ENCODE measurements at places on chromosomes 6 and 20.

DNA sequence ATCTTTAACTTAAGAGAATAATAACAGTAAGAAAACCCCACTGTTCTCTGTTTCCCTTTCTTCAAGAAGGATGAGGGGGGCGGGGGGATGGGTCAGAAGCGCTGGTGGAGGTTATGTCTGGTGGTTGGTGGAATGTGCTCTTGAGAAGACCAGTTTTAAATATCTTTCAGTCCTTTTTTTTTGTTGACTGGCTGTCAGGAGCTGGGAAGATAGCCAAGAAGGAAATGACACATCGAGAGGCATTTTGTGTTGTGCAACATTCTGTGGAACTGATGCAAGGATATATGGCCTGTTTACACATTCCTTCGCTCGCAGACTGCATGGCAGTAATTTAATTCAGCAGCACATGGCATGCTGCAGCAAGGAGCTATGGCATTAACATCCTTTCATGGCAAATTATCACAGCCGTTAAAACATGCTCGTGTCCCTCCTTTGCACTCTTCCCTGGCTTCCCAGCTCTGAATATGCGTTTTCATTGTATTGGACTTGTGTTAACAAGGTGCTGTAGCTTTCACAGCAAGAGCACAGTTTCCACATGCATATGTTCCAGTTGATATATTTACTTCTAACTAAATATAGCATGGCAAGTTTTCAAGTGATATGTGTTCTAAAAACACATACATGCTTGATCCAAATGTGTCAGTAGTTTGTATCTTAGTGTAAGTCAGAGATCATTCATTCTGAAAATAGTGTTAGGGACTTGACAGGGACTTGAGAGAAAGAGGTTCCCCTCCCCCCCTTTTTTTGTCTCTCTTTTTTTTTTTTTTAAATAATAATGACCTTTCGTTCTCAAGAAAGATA lies 68.2 kb upstream of the SUPT3H start:
- no peak for DNase-seq

- DNase-seq = peak; percentile 90
Measured at GRCh38 chr6:28399350-28400121, at the start of gene ZSCAN12. ZSCAN12 (minus strand) TSS chr6:28399747; CDS start chr6:28398405, 1,342 bp downstream.

- DNase-seq = no peak
Measured at GRCh38 chr20:11958855-11959254, 41.2 kb downstream of the BTBD3 start.

DNA sequence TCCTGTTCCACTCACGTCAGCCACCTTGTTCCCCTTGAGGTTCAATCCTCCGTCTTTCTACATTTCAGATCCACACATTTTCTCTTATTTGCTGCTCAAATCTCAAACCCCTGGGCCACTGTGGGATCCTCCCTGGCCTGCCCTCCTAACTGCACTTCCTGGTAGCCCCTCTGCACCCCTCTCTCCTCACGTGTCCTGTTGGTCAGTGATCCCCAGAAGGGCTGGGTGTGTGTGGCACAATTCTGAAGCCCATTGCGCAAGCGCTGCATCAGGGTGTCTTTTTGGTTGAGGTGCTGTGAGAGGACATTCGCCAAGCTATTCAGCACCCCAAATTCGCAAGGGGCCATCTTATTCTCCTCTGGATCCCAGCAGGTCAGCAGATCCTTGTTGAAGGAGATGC lies 2.3 kb downstream of the HLA-DMB start:
- no peak for DNase-seq

- no peak for DNase-seq
Measured at GRCh38 chr6:71254323-71254722, 34.3 kb upstream of the OGFRL1 start.

DNA sequence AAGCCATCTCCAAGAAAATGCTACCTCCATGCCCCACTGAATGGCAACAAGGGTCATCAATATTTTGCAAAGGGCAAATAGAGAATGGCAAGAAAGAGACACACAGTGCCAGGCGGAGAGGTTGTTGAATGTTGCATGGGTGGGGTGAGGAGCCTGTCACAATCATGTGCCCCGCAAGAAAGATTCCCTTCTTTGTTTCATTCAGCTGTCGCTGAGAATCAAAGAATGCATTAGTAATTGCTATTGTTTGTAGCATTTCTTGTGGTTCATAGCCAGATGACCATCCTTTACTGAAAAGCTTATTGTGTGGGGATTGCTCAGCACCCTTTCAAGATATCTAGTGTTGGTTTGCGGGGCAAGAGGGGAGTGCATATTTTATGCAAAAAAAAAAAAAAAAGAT lies 166.5 kb upstream of the QKI start:
- no peak for DNase-seq

DNA sequence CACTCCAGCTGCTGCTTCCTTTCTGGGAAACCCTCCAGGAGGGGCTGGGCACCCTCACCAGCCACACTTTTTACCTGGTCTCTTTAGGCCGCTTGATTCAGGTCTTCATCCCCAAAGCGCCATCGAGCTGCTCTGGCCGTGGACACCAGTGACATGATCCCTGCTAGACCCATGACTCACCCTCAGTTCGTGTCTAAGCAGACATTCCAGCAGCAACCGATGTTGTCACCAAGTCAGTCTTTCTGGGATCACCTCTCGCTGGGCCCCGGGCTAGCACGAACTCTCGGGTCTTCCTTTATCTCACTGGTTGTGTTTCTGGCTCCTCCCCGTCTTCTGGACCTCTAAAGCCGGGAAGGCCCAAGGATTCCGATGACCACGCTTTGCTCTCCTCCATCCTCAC lies 43.0 kb upstream of the GPR31 start:
- no peak for DNase-seq

DNA sequence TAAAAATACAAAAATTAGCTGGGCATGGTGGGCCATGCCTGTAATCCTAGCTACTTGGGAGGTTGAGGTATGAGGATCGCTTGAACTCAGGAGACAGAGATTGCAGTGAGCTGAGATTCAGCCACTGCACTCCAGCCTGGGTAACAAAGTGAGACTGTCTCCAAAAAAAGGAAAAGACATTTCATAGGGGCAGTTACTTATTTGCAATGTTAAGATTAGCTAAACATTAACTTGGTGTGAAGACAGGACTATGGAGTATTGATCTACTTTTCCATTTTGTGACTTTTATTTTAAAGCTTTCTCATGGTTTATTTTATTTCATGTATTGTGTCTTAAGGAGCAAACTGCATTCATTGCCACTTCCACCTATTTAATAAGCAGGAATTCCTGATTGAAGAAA lies 153.0 kb downstream of the UTRN start:
- no peak for DNase-seq

DNA sequence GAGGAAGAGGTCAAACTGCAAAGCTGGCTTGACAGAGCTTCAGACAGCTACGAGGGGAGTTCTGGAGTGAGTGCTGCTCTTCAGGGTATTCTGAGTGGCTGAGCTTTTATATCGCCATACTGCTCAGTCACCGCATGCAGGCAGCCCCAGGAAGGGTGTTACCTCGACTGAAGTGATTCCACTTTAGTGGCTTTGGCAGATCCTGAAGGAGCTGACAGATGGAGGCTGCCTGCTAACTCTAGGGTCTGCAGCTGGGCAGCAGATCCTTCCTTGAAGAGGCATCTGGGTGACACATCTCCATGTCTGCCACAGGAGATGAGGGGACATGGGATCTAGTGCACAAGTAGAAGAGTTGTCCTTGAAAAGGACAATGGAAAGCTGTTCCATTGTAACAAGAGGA lies 3.7 kb upstream of the DEK start:
- DNase-seq = no peak

GRCh38 chr20:47493175-47493962 lies 8.3 kb upstream of the NCOA3 start:
- peak; percentile 71 for DNase-seq

DNA sequence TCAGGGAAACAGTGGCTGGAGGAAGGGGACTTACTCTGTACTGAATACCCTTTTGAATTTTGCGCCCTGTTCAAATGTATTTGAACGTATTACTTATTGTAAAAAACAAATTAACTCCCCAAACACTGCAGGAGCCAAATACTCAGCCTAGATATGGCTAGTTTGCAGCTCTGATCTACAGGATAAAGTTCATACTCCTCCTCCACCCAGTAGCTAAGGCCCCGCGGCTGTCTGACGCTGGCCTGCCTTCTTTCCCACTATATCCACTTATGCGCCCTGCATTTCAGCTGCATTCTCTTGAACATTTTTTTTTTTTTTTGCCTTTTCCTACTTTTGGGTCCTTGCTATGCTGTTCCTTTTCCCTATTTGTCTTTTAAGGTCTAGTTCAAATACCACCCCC lies 6.5 kb downstream of the GSS start:
- no peak for DNase-seq

DNA sequence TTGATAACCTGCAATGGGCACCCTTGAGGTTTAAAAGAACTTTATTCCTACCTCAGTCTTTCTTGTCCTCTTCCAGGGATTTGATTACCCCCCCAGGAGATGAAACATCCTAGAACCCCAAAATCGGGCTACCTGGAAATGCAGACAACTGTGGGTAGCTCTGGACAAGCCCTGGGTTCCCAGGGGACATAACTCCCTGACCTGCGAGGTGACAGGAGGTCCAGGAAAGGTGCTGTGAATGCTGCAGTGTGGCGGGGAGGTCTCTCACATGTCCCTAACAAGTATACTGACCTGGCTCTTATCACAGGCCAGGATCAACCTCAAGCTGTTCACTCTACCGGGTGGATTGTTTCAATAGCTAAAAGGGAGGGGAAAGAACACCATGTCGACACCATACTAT lies 11.6 kb downstream of the JAG1 start:
- DNase-seq = no peak

GRCh38 chr6:44253307-44254101 lies 3.8 kb downstream of the SLC35B2 start:
- DNase-seq = no peak

DNA sequence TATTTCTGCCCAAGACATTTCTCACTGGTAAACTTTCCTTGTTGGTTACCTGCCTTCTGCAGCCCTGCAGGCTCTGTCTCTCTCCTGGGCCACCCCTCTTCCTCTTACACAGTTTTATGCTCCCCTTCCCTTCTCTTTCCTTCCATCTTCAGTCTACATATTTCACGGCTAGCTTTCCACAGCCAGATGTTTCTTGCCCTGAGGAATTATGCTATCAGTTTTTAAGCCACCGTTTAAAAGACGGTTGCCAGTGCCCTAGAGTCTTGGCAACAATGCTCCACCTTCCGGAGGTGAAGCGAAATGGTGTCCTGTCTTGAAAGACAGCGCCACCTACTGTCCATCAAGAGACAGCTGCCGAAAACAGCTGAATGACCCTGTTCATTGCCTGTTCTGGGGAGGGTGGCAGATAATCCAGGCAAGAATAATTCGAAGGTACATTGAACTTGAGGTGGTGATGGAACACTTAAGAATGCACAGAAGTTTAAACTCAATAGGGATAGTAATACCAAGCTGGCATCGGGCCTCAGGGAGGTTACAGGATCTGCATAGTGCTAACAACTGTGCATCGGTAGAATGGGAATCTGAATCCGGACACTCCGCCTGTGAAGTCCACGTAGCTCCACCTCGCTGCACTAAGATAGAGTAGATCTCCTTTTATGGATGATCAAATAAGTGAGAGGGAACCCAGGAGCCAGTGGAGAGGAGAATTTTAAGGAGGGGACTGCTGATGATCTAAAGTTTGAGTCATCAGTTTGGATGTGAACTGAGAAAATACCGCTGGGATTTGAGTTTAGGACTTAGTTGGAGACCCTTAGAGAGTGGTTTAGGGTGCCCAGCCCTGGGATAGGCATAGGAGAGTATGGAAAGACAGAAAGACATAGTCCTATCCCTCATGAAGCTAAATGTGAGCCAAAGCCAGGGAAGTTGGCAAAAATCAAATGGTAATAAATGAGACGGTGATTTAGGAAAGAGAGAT lies 4.8 kb upstream of the TRIM40 start:
- peak; percentile 84 for DNase-seq

DNA sequence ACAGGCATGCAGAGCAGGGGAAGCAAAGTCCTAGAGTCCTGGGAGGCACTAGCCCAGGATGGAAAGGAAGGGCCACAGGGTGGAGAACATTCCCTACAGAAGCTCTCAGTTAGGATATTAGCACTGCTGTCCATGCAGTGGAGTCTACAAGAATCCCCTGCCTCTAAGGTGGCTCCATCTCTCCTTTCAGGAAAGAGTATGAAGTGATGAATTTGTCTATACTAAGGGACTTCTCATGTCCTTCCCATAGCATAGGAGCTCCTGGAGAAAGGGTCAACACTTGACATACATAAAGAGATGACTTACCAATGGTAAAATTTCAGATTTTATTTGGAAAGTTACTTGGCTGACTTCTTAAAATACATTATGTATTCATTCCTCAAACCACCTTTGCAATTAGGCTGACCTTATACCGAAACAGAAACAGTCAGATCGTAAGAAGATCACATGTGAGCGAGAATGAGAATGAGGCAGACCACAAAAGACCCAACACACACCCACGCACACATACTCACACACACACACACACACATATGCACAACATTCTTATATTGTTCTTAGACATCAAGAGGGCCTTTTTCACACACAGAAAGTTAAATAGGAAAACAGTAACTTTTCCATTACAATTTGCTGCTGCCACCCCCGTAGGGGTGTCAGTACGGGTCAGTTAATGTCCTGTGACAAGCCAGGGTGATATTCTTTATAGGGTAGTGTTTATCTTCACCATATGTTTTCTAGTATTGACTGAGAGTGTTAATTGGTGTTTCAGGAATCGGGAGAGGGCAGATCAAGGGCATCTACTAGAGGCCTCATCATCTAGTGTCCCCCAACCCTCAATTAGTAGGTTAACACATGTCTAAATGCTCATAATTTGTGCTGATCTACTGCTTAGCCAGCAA lies 159.4 kb downstream of the FAXC start:
- DNase-seq = no peak

GRCh38 chr6:53066874-53067706 lies 1.9 kb downstream of the FBXO9 start:
- DNase-seq = no peak

DNA sequence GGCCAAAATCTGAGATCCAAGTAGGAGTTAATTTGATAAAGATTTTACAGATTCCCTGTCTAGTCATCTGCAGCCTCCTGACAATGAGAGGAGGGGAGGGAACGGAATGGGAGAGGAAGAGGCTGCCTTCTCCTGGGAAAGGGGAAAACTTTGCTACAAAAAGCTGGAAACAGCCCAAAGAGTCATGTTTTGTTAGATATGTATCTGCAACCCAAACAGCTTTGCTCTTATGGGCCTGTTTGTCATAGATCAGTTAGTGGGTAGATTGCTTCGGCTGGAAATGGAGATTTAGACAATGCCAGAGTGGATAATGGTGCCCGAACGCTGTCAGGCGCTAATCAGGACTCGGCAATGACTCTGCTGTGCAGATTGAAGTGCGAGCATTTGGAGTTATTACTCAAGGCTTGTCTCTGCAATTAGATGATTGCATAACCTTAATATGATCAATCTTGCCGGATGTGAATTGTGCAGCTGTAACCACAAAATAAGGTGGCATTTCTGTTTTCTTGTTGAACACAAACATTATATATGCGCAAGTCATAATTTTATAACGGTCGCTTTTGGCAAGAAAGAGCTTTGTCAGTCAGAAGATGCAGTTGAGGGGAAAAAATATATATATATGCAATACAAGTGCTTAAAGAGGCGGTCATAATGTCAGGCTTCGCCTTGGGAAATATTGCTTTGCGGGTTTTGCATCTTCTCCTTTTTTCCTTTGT lies 92.4 kb upstream of the MAFB start:
- DNase-seq = no peak

Measured in D341Med (cell line).